DMS 273 treated with DMSO at 0.1 percent for 48 hours (cell line): ENCODE measurements at places on chromosomes 5 and 9.

- DNase-seq, result no peak
These were observed 18.6 kb upstream of the GLRX start for GRCh38 chr5:95840956-95841705.

DNA sequence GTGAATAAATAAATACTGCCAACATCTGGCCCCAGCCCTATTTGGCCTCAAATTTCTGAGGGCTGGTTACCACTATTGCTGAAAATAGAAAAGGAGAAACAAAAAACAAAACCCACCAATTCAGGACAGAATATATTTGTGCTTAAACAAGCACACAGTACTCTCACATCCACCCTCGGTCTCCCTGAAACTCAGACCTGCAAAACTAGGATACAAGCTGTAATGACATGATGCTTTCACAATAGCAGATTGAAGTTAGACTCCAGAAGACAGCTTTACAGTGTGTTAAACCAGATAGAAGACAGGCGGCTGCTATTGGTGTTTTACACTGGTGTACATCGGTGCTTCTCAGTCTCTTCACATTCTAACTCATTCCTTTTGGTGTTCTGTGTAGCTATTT, 214.9 kb upstream of the DMRT1 start:
- DNase-seq, result no peak

GRCh38 chr5:1975406-1975715, 92.6 kb upstream of the IRX4 start:
- no peak for DNase-seq

DNA sequence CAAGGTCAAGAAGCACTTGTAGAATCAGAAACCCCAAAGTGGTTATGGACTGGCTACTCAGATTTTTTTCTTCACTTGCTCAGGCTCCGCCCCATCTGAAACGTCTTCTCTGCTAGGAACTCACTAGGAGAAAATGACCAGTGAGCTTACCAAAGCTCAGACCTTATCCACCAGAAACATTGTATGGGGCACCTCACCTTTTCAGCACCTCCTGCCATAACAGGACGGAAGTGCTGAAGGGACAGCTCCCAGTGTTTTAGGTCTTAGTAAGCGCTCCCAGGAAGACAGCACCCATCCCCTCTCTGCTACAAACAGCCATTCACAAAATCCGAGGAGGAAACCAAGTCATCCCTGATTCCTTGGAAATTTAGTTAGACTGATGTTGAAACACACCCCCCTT, 1.2 kb upstream of the GABRA1 start:
- DNase-seq, result no peak

DNA sequence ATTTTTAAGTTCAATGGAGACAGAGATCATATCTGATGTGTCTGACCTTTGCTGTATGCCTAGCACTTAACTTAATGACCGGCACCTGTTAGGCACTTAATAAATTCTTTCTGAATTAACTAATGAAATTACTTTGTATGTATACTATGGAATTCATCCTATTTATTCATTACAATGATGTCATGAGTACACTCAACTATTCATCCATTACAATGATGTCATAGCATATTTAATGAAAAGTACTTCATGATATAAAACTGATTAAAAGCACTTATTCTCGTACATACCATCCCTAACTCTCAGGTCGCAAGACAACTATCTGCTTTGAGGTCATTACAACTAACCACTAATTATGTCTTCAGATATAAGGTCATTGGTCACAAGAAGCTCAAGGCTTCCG, 1131.6 kb downstream of the DTWD2 start:
- DNase-seq, result no peak

GRCh38 chr5:6715758-6716628, 2.8 kb downstream of the TENT4A start:
- no peak for DNase-seq

GRCh38 chr5:156888520-156888919, 38.4 kb downstream of the PPP1R2B start:
- DNase-seq, result no peak
